SIG-M5 (cell line): ENCODE measurements at places on chromosomes 4 and X.

- no peak for DNase-seq
These were observed 136.8 kb downstream of the TET2 start for GRCh38 chr4:105283501-105283900.

- no peak for DNase-seq
These were observed 59.0 kb upstream of the DYNLT3 start for GRCh38 chrX:37906357-37906756.

- no peak for DNase-seq
These were observed 384.9 kb downstream of the CENPC start for GRCh38 chr4:67160394-67160793.

- DNase-seq, result no peak
These were observed 54.0 kb downstream of the METTL14 start for GRCh38 chr4:118739022-118739713.

- no peak for DNase-seq
These were observed 550.5 kb upstream of the BOD1L1 start for GRCh38 chr4:14177987-14178386.

DNA sequence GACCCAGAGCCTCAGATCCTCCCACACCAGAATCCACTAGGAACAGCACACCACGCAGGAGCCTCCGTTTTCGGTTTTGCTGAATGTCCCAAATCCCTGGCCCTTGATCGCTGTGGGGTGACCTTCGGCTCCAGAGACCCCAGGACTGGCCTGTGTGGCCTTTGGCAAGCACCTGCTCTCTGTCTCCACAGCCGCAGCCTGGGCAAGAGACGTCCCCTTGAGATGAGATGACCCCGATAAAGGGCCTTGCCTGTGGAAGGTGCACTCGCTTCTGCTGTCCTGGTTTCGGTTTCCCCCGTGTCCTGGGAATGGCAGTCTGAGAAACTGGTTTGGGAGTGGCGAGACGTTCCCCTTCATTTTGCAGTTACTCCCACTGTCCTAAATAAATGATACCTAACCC, 9.6 kb downstream of the PSAPL1 start:
- DNase-seq, result no peak

DNA sequence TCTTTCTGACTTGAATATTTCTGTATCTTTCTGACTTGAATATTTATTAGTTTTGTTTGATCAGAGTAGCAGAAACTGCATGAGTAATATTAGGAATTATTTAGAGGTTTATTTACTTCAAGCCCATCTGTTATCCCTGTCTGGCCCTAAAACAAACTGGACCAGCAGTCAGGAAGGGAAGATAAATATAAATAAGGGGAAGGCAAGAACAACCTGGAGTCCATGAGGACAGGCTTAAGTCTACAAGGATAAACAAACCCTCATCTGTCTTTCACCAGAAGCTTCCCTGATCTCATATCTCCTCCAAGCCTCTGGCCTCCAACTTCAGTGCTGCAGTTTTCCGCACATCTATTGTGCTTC, 524.9 kb downstream of the CENPC start:
- DNase-seq, result no peak

DNA sequence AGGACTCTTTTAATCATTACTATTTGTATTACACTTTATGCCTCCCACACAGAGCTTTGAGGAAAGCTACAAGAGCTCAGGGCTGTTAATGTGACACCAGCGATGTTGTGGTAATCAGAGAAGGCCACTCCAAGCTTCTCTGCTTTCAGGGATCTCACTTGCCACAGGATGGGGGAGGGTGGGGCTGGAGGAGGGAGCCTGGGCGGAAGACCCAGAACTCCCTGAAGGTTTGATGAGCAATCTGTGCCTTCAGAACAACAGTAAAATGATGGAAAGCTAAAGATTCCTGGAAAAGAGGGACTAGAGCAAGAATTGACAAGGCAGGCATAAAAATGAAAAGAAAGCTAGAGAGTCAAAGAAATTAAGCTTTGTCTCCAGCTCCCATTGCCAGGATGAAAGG, 75.6 kb downstream of the MAML3 start:
- DNase-seq, result no peak

DNA sequence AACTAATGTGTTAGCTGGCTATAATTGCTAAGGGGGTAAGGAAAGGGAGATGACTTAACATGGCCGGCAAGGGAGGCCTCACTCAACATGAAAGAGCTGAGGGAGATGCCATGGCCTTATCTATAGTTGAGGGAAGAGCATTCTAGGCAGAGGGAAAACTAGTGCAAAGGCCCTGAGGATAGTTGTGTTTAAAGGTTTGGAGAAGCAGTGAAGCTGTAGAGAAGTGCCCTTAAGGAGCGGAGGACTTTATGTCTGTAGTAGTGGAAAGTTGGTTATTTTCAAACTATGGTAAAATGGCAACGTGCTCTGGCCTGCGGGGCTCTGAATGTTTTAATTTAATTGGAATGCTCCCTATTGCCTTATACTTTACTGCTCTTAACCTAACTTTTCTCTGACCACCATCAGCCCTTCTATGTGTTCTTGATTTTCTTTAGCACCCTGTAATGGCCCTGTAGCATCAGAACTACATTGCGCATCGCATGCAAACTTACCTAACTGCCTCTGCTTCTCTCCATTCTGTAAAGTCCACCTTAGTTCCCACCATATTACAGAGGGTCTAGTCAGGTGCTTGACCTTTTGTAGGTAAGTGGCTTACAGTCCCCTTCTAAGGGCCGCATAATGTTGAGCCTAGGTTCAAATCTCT, 35.8 kb downstream of the ERVMER34-1 start:
- no peak for DNase-seq

DNA sequence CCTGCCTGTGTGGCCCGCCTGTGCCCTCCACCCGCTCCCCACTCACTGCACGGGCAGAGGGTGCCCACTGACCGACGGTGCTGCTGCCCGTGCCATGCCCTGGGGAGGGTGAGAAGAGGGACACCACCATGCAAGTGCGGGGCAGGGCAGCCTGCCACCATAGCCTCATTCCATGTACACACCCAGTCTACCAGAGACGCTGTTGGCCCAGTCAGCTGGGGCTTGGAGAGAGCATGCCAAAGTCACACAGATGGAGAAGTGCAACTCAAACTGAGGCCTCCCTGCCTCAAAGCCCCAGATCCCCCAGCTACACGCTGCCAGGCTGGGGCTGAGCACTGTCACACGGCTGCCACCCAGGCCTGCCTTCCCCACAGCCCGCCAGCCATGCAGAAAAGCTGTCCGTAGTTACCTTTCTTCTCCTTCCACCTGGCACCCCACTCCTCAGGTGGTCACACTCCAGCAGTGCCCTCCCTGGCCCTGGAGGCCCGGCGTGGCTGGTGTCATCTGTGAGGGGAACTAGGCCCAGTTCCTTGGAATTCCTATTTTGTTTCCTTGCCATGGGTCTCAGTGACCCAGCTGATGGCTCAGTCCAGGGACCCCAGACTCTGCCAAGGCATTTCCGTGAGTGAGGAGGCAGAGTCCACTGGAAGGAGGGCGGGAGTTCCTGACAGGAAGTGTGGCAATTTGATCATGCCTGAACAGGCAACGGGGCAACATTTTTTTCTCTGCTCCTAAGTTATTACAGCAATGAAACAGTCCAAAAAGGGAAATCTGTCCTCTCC, at the start of gene SLC2A9:
TSS of gene SLC2A9 (minus strand) at position 627 of the 782 bp plus-strand sequence. CDS start at position 559, 68 bp downstream.
- DNase-seq, result peak; percentile 27

GRCh38 chr4:119207051-119207450, 5.5 kb upstream of the USP53 start:
- DNase-seq, result no peak

GRCh38 chrX:146433771-146434170, 375.8 kb upstream of the CXorf51B start:
- no peak for DNase-seq
